ENCODE measurements at places on chromosomes 2 and 18. TPM values are rescaled to one million over a fixed set of nuclear protein-coding genes. Genes with fewer than 3 reads are reported as not detected.
A peak's percentile ranks its signal among the peaks of the same experiment; 100 is the strongest.

The CPSF3 gene
- total RNA-seq, result 104 TPM

GRCh38 chr2:157418239-157418641 is 25.6 kb downstream of the CYTIP start:
- no peak for DNase-seq

GRCh38 chr18:45517181-45517741 is 98.0 kb upstream of the SLC14A2 start:
- peak; percentile 21 for DNase-seq

DNA sequence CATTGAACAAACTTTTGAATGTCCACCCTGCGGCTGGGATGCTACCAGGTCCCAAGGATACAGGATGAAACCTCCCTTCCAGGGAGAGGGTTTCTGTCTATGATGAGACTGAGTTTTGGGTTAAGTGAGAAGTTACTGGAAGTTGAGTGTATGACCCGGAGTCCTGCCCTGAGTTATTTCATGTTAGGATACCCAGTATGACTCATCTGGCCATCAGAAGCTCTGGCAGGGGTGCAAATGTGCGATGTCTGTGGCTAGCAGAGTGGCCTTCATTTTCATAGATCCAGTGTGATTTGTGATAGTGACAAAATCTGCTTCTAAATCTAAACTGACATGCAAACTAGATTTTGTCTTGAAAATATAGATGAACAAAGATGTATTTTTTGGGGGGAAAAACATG is 55.3 kb downstream of the KCTD1 start:
- no peak for DNase-seq
